ENCODE measurements at places on chromosomes 2 and 18.

DNA sequence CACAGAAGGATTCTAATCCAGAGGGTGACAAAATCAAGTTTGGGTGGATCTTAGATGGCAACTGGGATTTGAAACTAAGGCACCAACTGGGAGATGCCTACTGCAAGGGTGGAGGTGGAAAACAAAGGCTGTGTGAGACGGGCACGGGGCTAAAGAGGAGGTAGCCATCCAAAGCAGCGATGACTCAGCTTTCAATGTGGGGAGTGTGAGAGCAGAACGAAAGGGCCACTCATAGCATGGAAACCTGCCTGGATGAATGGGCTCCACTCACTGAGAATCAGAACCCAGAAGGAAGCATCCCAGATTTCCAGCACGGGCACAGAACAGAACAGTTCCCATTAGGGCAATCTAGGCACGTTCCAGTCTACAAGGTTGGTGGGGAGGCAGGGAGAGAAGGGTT, 159.5 kb downstream of the COL4A4 start:
- DNase-seq, result no peak

GRCh38 chr2:165678882-165679281, 115.2 kb downstream of the GALNT3 start:
- DNase-seq, result no peak

- DNase-seq, result no peak
Observed at GRCh38 chr2:109647636-109648035, 33.5 kb downstream of the SOWAHC start.

DNA sequence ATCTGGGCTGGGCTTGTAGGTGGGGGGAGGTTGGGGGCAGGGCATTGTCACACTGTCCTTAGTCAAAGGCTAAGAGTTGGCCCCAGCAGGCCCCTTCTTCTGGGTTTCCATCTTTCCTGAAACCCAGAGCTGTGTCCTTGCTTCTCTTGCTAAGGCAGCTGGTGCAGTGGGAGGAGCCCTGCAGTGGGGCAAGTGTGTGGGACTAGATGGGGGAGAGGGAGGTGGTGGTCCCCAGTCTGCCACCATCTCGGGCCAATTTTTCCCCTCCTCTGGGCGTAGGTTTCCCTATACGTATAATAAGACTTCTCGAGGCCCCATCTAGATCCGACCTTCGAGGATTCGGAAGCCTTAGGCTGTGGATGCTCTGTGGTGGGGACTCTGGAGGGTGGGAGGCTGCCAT, 3.5 kb downstream of the KCNF1 start:
- no peak for DNase-seq

DNA sequence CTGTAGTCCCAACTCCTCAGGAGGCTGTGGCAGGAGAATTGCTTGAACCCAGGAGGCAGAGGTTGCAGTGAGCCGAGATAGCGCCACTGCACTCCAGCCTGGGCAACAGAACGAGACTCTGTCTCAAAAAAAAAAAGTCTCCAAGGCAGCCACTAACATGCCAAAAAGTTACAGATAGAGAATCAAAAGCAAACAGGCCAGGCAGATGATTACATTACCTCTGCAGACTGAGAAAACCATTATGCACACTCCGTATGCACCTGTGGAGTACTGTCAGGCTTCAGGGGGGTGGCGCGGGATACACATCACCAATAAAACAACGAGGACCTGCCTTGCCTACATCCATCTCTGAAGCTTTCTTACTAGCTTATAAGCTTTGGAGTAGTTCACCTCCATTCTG, 10.3 kb downstream of the STAM2 start:
- no peak for DNase-seq

DNA sequence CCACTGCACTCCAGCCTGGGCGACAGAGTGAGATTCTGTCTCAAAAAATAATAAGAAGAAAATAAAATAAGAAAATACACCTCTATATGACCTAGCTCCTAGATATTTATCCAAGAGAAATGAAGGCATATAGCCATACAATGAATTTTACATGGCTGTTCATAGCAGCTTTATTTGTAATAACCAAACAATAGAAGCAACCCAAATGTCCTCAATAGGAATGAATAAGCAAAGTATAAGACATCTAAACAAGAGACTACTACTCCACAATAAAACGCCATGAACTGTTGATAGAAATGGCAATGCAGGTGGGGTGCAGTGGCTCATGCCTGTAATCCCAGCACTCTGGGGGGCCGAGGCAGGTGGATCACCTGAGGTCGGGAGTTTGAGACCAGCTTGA, 31.2 kb upstream of the MYCN start:
- DNase-seq, result no peak
